Fibroblast of skin of abdomen (primary cell): ENCODE measurements at places on chromosomes 12 and 14.

DNA sequence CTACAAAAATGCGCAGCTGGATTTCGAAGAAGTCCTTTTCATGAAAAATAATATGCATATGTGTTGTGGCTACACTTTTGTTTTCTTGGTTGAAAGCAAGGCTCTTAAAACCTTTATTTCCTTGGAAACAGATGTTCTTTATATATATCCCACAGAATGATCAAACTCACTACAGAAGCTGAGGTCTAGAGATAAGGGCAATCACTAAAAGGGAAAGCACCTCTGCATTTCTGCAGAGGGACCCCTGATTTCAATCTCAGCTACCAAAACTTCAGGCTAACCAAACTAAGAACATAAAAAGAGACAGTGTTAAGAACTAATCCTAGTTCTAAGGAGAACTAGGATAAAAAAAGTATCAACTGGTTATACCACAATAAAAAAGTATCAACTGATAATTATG is 65.4 kb upstream of the CDKL1 start:
- no peak for DNase-seq

GRCh38 chr12:131589221-131589897 is 121.5 kb upstream of the SFSWAP start:
- DNase-seq: no peak

DNA sequence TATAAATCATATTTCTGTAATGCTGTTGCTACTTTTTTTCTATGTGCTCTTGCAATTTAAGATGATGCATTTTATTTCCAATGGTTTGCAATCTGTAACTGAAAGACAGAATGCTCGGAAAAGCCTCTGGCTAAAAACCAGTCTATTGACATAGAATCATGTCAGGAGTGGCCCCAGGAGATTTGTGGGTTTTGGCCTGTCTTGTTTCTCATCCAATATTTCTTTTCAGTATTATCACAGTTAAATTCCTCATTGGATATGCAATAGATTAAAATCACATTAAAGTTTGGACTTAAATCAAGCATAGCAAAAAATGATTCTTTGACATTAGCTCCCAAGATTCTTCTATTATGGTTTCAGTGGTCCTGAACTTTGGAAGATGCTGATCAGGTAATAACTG is 19.1 kb upstream of the SLC38A2 start:
- peak; percentile 94 for DNase-seq

DNA sequence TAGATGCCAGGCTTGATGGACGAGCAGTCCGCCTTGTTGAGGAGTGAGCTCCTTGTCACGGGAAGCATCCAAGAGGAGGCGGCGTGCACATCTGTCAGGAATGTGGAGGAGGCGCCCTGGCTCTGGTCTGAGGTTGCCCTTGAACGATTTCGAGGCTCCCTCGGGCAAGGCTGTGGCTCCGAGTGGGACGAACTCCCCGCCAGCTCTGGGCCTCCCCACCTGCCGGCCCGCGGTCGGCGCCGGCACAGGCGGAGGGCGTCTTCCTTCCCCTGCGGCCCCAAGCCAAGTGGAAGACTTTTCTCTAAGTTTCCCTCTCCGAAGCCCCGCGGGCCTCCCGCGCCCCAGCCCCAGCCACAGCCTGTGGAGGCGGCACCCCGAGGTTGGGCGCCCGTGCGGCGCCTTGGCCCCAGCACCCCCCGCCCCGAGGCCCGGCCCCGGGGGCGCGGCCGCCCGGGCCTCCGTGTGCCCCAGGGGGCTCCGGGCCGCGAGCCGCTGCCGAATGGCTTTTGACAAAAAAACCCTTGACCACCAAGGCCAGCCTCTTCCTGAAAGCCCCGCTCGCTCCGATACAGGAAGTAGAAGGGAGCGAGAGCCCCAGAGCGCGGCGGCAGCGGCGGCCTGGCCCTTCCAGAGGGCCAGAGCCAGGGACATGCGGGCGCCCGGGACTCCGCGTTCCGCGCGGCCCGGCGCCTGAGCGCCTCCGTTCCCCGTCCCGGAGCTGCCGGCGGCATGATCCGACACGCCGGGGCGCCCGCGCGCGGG is at the start of gene RIN3:
TSS of gene RIN3 (plus strand) at position 578 of the 762 bp plus-strand sequence. CDS start at position 730, 152 bp downstream.
- DNase-seq: peak; percentile 72

DNA sequence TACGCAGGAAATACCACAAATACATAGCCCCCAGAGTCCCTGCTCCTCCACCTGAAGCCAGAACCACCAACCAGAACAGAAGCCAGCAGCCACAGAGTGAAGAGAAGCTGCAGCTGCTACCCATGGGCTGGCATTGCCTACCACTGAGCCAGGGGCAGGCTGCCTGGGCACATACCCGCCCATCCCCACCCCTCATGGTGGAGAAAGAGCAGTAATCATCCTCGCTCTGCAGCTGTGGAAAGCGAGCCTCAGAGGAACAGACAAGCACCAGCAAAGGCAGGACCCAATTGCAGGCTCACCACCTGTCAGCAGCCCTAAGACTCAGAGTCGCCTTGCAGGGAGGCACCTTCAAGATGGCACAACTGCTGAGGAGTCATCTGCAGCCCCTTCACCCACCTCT is 11.2 kb upstream of the CD9 start:
- DNase-seq: no peak

GRCh38 chr14:92462568-92462967 is 51.0 kb upstream of the RIN3 start:
- no peak for DNase-seq

DNA sequence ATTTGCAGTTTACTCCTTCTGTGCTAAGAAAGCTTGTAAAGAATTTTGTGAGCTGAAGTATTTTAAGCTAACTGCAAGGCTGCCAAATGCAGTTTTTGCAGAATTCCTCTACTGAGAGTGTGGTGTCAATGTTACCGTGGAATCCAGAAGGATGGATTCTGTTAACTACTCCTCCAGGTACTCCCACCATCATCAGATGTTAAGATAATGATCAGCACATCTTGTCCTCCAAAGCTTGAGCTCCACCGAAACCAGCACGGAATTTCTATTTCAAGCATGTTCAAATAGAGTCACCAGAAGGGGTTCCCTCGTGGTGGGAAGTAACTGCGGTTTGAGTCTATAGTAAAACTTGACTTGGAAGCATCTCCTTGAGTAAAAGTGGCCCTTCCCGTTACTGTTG is 64.3 kb upstream of the CDKN3 start:
- no peak for DNase-seq

DNA sequence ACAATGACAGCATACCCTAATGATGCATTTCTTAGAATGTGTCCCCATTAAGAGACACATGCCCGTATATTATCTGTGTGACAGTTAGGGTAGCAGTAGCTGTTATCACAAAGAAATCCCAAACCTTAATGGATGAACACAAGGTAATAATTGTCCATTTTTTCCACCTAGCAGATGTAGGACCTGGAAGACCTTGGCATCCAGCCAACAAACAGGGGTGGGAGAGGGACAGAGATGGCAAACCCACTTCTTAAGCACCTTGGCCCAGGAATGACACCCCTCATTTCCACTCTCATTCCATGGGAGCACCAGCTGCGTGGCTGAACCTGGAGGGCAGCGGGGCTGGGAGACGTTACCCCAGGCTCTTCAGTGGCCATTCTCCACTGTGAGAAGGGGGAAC is 679.0 kb downstream of the AACS start:
- no peak for DNase-seq

DNA sequence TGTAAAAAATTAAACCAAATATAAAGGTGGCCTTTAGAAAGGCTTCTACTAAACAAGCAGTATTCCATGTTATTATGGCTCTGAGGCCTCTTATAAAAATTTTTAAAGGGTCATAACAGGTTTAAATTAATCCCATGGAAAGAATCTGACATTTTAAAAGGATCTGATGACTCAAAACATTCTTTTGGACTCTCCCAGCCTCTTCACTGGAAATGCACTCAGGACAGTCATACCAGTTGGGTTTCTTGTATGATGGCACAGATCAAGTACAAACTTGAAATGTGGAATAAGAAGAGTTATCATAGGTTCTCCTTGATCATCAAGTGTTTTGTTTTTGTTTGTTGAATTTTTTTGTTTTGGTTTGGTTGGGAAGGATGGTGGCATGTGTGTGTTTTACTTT is 50.8 kb downstream of the PPP2R5E start:
- peak; percentile 69 for DNase-seq

DNA sequence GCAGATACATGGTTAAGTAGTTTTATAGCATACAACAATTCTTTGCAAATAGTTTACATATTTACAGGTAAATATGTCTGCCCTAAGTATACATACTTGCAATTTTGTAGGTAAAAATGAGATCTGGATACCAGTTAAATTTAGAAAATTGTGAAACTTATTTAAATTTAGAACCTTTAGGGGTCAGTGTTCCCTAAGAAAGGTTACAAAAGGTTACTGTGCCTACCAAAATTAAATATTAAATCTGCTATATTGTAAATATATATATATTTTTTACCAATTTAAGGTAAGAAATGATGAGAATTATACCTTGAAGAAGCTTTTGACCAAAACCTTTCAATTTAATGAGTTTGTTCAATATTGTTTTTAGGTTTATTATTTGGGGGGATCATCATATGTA is 54.0 kb downstream of the MIPOL1 start:
- DNase-seq: no peak

GRCh38 chr14:23612354-23612732 is 23.8 kb upstream of the DHRS2 start:
- no peak for DNase-seq

DNA sequence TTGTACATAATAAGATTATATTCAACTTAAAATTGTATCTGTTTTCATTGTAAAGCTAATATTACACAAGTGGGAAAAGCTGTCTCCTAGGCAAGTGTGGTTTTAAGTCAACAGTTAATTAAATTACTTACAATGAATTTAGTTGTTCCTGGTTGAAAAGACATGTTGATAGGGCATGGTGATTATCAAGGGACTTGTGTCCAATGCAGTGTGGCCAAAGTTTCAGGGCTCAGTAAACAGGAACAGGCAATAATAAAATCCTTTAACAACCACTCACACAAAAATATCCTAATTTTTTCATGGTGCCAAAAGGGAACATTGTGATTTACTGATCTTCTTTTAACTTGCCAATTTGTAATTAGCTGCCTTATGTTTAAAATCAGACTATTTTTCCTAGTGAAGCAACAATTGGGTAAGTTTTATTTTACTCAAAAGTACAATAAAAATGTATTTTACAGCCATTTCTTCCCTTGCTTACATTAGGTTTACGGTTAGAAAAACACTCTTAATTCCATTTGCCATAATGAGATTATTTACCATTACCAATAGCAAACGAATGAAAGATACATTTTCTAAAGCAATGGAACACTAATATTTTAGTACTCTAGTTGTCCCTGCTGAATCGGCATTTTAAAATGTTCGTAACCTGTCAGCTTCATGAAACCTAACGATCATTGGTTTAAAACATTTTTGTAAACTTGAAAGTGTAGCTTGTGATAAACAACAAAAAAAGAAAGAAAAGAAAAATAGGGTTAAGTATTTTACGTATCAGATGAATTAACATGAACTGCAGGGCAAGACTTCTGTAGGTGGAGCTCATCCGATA is 1.8 kb upstream of the WNK1 start:
- no peak for DNase-seq

GRCh38 chr12:6494968-6495367 is 1.1 kb downstream of the NCAPD2 start:
- no peak for DNase-seq

DNA sequence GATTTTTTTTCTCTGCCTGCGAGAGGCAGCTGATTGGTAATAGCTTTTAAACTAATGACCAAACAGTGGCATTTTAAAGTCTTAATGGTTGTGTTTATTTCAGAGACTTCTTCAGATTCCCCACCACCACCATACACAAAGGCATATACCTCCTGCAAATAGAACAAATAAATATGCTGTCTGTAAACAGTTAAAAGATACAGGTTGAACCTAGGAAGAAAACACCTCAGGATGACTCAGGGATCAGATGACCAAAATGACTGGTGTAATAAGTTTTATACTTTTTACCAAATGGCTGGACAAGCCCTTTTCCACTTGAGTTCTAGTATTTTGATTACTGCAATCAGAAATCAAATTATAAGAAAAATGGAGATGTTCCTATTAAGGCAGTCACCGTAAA is 364.1 kb downstream of the PAWR start:
- no peak for DNase-seq

- DNase-seq: no peak
Measured at GRCh38 chr12:75000120-75000519, 209.5 kb downstream of the KCNC2 start.

DNA sequence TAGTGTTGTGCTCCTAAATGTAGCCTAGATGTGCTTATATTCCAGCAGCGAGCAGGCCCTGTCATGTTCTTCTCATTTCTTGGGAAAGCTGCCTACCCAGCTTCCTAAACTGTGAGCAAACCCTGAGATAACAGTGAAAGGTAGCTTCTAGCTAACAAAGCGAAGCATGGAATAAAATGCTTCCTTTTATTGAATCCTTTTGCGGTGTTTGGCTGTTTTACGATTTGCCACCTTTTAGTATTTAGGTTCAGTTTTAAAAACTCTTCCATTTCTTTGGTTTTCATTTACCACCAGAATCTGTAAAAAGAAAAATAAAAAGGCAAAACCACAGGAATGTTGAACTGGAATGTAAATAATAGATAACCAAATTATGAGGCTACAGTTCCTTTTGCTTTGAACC is 5.0 kb upstream of the PKP2 start:
- no peak for DNase-seq

DNA sequence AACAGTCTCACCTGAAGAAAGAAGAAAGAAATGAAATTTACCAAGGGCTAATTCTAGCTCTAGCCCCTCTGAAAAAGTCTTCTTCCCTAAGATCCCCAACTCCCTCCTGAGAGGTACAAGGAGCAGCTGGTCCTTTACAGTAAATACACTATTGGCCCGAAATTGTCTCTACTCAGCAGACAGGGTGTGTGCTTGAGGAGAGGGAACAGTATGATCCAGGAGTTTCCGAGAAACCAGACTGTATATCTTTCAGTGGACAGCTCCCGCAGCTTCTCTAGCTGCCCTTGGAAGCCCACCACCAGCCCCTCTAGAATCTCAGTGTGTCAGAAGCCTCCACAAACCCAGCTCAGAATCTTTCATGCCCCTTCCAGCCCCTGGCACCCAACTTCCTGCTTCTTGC is 8.1 kb downstream of the GPR84 start:
- no peak for DNase-seq

DNA sequence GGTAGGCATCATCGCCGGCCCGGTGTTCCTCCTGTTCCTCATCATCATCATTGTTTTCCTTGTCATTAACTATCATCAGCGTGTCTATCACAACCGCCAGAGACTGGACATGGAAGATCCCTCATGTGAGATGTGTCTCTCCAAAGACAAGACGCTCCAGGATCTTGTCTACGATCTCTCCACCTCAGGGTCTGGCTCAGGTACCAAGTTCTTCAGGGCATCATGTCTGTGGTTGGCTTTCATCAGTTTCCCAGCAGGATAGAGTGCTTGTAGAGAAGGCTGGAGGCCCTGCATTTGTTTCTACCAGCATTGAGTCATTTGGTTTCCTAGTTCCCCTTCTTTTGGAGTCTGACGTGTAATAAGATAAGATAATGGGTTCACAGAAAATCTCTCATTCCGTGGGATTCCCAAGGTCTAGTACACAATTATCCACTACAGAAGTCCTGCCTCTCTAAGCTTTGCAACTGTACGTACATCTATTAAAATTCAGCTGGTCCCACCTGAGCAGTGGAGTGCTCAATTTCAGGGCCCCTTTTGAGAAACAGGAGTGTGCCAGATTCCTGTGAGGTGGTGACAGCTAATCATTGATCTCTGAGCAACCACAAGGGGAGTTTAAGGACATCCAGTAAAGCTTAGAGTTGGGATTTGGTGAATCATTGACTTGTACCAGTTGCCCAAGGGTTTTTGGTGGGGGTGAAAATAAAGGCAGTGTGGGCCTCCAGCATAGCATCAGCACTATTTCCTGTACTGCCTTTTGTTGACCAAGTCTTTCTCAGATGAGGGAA is 25.1 kb downstream of the ACVR1B start:
- peak; percentile 62 for DNase-seq

GRCh38 chr12:50749459-50749882 is 14.4 kb upstream of the ATF1 start:
- no peak for DNase-seq

GRCh38 chr12:78431931-78432330 is 432.6 kb upstream of the SYT1 start:
- peak; percentile 12 for DNase-seq
